NB4 (cell line): ENCODE measurements at places on chromosomes 5 and 9.

DNA sequence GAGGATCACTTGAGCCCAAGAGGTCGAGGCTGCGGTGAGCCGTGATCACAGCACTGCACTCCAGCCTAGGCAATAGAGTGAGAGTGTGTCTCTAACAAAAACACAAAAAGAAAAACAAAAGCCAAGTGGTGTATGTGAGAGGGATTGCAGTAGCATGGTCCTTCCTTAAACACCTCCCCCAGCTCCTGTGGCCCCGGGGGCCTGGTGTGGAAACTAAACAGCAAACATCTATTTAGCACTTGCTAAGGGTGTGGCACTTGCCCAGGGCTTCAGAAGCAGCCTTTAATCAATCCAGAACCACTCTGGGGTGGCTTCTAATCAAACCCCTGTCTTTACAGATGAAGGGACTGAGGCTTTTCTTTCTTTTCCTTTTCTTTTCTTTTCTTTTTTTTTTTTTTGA is 4.4 kb upstream of the FBP1 start:
- no peak for DNase-seq

GRCh38 chr9:16337322-16338029 is 533.0 kb downstream of the BNC2 start:
- DNase-seq, result no peak

DNA sequence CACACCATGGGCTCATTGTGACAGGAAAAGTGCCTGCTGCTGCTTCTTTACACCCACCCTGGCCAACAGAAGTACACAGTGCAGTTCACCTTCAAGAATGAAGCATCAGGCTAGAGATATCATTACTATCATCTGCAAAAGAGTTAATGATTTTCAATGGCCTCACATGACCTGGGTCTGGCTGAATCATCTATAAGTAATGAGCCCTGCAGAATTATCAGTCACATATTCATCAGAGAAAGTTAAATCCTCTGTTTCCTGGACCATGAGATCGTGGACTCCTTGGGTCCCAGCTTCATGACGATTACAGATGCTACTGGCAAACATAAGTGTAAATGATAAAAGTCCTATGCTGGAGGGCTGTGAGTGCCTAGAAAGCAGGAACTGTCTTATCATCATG is 8.3 kb downstream of the BAG1 start:
- DNase-seq, result no peak

GRCh38 chr9:95226921-95227320 is 90.6 kb downstream of the FANCC start:
- no peak for DNase-seq
